Osteoblast (primary cell): ENCODE measurements at places on chromosomes 1 and 21.
A peak's percentile ranks its signal among the peaks of the same experiment; 100 is the strongest.

DNA sequence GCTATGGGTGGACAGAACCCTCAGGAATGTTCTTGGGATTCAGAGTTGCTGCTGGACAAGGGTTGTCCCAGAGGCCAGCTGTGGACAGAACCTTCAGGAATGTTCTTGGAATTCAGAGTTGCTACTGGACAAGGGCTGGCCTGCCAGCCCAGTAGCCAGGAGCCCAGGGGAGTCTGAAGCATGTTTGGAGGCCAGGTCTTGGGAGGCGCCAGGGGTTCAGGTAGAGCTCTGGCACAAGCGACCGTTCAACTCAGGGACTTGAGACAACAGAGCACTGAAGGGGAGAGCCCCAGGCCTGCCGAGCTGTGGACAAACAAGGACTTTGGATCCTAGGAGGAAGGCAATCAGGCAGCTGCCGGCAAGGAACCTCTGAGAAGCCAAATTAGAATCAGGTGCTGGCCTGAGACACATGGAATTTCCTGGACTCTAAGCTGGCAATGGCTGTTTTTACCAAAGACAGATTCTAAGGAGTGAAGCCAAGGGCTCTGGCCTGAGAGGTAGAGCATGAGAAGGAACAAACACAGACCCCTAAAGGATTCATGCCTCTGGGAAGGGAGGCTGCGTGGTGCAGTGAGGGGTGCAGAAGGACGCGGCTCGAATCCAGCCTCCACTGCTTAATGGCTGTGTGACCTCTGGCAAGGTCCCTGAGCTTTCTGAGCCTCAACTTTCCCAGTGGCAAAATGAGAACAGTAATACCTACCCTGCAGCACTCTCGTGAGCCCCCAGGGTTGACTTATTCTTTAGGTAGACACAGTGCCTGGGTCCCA is 13.4 kb downstream of the PLA2G5 start:
- no peak for DNase-seq

DNA sequence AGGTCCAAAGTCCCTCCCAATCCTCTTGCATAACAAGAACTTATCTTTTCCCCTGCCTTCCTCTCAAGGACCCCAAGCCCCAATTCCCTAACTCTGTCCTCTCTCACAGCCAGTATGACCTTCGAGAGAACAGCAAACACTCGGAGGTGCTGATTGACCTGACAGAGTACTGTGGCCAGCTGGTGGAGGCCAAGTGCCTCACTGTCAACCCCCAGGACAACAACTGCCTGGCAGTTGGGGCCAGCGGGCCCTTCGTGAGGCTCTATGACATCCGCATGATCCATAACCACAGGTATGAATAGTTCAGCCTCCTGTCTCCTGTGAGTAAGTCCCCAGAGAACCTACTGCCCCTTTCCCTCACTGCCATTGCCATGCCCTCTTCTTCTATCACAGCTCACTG is 29.9 kb upstream of the TMEM222 start:
- DNase-seq, result peak; percentile 94

DNA sequence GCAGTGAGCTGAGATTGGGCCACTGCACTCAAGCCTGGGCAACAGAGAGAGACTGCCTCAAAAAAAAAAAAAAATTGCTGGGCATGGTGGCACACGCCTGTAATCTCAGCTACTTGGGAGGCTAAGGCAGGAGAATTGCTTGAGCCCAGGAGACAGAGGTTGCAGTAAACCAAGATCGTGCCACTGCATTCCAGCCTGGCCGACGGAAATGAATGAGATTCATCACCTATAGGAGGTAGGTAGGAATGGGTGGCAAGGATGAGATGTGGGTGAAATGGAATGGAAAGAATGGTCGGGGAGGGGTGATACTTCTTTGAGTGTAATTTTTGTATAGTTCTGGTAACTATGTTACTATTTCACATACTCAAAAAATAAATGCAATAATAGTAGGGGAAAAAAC is 15.4 kb downstream of the CTXND2 start:
- DNase-seq, result no peak

- no peak for DNase-seq
Observed at GRCh38 chr21:37644636-37645035, 271.6 kb downstream of the KCNJ6 start.

DNA sequence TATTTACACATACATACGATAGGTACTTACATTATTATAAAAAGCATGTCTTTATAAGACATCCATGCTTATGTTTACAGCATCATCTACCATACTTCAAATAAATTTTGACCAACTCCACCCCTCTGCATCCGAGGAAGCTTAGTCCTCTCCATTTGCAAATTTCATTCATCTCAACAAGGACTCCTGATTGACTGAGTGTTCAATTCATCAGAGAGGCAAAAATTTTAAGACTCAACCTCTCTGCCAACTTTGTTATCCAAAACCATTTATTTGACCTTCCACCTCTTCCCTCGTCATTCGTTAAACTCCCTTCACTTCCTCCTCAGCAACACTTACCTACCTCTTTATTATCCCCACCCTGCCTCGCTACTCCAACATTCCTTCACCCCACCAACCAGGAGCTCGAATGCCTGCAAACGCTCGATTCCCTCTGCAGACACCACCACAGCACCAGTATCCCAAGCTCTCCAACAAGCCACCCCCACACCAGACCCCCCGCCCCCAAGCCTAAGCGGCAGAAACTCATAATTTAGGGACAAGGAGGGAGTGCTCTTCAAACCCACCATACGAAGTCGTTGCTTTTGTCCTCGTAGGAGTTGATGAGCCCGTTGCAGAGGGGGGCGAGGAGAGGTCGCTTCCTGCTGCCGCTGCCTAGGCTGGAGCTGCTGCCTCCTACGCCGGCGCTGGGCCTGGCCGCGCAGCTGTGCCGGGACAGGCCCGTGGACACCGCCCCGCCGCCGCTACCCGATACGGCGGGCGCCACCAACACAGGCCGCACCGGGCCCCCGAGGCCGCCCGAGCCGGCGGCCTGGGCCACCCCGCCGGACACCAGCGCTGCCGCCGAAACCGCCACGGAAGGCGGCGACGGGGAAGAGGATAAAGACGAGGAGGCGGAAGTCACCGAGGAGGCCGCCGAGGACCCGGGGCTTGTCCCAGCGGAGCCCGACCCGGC is 803 bp downstream of the COP1 start:
- peak; percentile 76 for DNase-seq

DNA sequence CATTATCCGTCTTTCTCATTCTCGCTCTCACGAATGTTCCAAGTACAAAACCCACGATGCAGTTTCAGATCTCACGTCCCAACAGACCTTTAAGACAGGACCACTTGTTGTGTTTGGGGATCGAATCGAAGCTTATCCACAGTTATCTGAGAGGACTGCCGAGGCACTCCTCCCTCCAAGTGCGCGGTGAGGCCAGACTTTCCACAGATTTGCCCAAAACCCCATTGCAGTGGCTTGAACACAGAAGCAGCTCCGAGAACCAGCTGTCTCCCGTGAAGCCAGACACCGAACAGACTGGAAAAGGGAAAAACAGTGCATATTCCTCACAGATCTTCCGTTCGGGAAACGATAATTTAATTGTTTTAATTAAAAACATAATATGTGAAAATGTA is 46.5 kb upstream of the COL6A2 start:
- no peak for DNase-seq

DNA sequence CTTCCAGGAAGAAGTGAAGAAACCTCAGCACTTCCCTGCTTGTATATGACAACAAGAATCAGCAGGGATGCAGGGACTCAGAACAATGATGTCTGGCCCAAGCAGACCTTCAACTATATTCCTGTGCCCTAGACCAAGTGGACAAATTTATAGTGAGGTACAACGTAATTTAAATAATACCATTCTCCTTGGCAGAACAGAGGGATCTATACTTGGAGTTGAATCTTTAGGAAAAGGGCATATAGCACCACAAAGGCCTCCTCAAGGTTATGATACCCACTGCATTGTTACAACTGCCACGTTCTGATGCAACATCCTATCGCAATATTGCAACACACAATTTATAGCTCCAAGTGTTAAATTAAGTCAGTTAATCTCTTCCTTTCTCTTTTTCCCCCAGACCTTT is 29.1 kb upstream of the GFI1 start:
- no peak for DNase-seq

- DNase-seq, result no peak
Observed at GRCh38 chr1:151618003-151618402, 6.2 kb downstream of the SNX27 start.

- no peak for DNase-seq
Observed at GRCh38 chr21:14312871-14313270, 70.1 kb downstream of the HSPA13 start.

GRCh38 chr1:183739741-183740271 is 65.1 kb upstream of the RGL1 start:
- DNase-seq, result no peak

GRCh38 chr1:211581526-211581925 is 2.6 kb upstream of the SLC30A1 start:
- peak; percentile 84 for DNase-seq

DNA sequence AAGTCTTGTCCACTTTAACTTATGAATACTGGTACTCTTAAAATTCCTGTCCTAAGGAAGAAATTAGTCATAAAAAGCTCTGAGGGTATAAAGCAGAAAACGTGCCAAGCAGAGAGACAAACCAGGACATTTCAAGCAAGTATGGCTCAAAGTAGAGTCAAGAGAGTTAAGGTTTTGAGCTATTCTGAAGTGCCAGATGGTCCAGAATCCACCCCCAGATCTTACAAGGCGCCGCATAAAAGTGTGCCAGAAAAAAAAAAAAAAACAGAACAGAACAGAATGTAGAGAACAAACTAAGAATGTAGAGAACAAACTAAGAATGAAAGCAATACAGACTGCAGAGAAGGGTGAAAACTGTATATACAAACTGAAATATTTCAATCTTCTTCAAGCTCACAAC is 12.5 kb downstream of the EPS15 start:
- DNase-seq, result no peak

GRCh38 chr1:26181586-26182382 is 4.5 kb downstream of the CNKSR1 start:
- DNase-seq, result peak; percentile 82

- DNase-seq, result no peak
Observed at GRCh38 chr1:116449578-116449977, 76.5 kb downstream of the ATP1A1 start.

DNA sequence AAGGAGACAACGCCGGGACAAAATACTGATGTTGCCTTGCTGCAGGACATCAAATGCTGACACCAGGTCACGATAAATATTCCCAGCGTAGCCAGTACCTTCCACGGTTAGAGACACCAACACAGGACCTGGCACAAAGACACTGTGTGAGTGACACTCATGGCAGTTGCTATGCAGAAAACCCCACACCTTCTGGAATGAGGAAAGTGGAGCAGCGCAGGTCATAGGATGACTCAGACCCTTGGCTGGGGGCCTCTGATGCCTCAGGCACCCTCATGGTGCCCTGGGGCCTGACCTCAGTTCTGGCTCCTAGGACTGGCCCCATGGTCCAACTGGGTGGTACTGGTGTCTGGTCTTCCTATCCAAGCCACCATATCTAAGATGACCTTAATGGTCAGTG is 7.0 kb downstream of the DCST2 start:
- DNase-seq, result no peak

GRCh38 chr1:1050577-1051052 is 23.5 kb downstream of the RNF223 start:
- DNase-seq, result no peak
